ENCODE measurements at places on chromosomes 13 and 19.

DNA sequence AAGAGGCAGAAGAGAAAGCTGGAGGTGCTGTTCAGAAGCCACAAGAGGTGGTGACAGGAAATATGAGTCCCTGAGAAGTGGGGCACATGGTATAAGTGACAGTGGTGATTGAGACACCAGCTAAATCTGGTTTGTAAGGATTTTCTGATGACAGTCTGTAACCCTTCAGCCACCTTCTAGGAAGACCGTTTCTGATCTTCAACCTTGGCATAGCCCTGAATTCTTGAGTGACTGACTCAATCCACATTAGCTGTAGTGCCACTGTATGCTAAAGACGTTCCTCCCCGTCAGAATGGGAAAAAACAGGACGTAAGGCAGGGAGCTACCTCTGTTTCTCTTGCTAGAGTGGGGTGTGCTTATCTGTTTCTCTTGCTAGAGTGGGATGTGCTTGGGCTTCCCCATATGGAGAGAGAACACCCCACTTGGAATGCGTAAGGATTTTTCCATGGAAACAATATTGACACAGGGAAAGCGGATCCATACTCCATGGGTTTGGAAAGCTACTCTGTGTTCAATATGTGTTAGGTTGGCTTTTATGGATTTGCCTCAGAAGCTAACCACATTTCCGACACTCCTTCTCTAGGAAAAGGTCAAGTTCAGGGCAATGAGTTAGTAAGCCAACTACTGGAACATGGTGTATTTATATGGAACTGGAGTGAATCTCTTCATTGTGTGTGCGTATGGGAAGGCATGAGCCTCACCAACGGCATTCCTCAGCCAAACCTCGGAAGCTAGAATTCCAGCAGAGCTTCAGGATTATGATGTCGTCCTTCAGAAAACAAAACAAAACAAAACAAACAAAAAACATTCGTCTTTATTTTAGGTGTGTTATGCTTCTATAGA lies 948.8 kb upstream of the SLC10A2 start:
- DNase-seq, result no peak

GRCh38 chr19:21133633-21134032 lies 8.2 kb upstream of the ZNF431 start:
- DNase-seq, result no peak

- no peak for DNase-seq
Observed at GRCh38 chr19:46772170-46773017, 16.0 kb downstream of the SLC1A5 start.

- DNase-seq, result no peak
Observed at GRCh38 chr13:46572752-46573431, 19.9 kb downstream of the LRCH1 start.

DNA sequence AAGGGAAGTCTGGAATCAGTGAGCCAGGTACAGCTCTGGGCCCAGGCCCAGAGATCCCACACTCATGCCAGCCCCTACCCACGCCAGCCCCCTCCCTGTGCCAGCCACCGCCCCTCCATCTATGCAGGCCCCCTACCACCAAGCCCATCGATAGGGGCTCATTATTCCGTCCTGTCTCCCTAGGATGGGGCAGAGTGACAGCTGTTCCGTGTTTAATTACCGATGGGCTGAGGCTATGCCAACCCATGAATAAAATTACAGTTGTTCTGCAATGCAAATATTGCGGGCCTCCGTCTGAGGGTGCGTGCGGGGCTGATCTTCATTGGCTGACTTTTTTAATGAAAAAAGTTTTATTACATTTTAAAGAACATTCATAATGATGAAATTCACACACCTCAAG lies 35.6 kb upstream of the PEPD start:
- no peak for DNase-seq

DNA sequence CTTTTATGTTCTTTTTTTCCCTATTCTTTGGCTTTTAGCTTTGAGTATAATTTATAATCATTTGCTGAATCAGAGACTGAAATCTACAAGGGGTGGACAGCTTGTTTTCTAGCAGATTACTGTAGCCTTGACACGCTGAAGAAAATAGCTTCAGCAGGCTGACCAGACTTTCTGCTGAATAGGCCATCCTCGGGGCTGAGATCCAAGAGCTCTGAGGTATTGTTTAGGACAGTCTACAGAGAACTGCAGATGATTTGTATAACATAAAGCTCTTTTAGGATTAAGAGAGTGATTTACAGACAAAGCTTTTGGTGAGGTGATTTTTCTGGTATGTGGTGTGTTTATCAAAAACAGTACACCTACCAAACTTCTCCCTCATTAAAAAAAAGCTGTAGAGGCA lies 16.8 kb downstream of the POLR1D start:
- DNase-seq, result no peak

All from hepatic stellate cell (primary cell).